ENCODE measurements at places on chromosomes 3 and 15.

DNA sequence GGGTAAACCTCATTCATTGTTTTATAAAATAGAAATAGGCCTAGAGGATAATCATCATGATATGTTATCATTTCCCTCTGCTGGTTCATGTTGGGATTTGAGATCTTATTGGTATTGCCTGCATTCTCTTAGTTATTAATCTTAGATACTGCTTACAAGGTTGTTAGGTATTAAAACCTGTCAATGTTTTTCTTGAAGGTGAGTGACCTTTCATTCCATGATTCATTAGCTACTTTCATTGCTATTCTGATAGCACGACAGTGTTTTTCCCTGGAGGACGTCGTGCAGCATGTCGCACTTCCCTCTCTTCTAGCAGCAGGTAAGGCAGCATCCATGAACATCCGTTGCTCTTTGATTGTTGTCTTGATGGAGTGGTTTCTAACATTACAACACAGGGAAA, 17.1 kb downstream of the P2RY12 start:
- DNase-seq, result no peak

- no peak for DNase-seq
These were observed 136.9 kb downstream of the SATB1 start for GRCh38 chr3:18288243-18288642.

- DNase-seq, result no peak
These were observed 30.7 kb upstream of the CHRNB4 start for GRCh38 chr15:78671626-78672211.

DNA sequence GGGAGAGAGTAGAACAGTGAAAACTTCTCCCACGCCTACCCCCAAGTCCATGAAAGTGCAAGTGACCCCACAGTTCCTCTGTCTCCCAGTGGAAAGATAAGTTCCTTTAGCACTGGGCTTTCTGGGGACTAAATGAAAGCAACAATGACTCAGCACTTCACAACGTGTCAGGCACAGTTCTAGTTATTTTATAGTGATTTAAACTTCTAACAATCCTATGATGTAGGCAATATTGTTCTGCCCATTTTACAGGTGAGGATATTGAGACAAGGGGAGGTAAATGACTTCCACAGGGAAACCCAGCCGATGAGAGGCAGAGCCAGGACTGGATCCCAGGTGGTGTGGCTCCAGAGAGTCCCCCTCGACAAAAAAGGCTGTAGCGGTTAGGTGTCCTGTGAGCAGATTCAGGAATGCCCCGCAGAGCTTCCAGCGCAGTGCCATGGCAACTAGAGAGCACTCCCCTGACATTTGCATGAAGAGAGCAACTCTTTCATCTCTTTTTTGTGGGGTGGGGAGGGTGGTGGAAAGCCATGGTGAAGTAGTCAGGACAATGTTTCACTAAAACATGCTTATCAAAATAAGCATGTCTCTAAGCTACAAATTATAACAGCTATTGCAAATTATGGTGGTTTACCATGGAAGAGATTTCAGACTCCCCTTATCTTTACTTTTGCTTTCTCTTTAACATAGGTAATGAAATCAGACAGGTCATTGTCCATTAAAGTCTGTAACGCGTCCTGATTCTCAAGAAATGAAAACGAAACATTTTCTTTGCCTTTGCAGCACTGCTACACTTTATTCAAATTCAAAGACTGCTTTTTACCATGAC, 62.1 kb downstream of the NR2F2 start:
- no peak for DNase-seq

GRCh38 chr15:73897441-73898261, 24.3 kb downstream of the TBC1D21 start:
- peak; percentile 95 for DNase-seq

- DNase-seq, result no peak
These were observed 26.5 kb downstream of the LYSMD4 start for GRCh38 chr15:99706557-99707303.

- DNase-seq, result peak; percentile 54
These were observed 50.4 kb downstream of the IL12A start for GRCh38 chr3:160038862-160039562.

GRCh38 chr3:55546866-55547669, 60.0 kb upstream of the WNT5A start:
- no peak for DNase-seq

DNA sequence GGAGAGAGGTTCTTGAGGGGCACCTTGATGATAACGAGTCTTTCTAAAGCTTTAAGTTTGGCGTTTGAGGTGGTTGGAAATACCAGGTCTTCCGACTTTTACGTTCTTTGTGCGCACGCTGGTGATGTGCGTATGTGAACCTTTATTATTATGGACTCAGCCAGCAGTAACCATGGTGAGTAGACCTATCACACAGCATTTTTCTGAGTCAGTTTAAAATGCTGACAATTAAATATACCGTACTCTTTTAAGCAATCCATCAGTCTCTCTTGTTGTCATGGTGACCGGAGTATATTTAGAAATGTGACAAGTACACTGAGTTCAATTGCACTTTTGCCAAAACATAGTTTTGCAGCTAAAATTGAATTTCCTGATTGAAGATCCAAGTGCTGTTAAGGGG, 172.2 kb downstream of the LPP start:
- no peak for DNase-seq

GRCh38 chr3:112009670-112010069, 10.9 kb downstream of the TAGLN3 start:
- no peak for DNase-seq

- DNase-seq, result no peak
These were observed 298.1 kb downstream of the NSUN3 start for GRCh38 chr3:94360987-94361386.

DNA sequence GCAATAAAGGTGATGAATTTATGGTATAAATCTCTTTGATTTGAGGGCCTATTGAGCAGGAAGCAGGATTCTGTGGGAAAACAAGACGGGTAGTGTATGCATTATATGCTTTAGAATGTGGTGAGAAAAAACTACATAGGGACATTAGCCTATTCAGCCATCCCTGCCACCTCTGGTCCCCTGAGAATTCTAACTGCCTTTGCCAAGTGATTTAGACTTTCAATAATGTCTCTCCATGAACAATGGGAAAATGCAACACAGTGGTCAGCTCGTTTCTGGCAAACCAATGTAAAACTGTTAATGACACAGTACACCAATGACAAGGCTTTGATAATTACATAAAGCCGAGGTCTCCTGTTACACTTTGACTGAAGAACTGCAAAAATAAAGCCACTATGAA, 314.7 kb upstream of the CNTN4 start:
- DNase-seq, result no peak

- peak; percentile 77 for DNase-seq
These were observed 23.2 kb upstream of the LAMP3 start for GRCh38 chr3:183185696-183186095.

DNA sequence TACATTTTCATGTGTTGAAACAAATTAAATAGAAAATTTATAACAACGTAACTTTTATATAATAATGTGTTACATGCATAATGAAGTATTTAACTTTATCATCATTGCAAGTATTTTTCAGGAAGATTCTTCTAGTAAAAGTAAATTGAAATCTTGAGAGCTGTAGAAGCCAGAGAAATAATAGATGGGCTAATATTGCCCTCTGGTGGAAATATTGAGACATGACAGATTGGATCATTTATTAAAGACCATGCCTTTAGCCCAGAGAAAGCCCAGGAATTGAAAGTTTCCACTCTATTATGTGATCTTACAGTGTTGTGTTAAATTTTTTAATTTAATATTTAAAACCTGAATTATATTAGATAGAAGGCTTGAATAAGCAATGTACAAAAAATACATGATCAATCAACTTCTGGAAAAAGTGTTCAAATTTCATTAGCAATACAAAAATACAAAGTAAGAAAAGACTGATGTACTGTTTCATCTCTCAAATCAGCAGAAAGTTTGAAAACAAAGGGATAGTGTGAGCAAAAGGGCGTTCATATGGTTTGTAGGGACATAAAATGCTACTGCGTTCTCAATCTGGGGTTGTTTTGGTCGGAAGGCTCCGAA, 52.7 kb upstream of the SPTSSB start:
- peak; percentile 57 for DNase-seq

GRCh38 chr3:31960793-31961431, 20.1 kb downstream of the OSBPL10 start:
- peak; percentile 46 for DNase-seq

- no peak for DNase-seq
These were observed 26.8 kb downstream of the MRPS25 start for GRCh38 chr3:15038306-15038705.

DNA sequence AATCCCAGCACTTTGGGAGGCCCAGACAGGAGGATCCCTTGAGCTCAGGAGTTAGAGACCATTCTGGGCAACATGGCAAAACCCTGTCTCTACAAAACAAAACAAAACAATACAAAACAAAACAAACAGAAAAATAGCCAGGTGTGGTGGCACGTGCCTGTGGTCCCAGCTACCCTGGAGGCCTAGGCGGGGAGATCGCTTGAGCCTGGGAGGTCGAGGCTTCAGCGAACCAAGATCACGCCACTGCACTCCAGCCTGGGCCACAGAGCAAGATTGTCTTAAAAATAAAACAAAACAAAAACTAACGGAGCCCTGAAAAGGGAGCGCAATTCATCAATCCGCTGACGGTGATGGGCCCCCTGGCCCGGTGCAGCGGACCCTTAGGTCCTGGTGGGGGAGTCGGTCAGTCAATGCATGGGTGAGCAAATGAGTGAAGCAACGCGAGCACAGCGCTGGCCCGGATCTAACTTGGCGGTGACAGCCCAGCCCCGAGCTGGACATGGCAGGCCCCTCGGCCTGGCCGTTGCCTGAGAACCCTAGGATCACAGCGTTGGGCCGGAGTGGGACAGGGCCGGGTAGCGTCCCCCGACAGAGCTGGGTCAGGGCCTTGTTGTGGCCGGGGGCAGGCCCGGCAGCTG, 52.4 kb upstream of the BLM start:
- DNase-seq, result peak; percentile 70

DNA sequence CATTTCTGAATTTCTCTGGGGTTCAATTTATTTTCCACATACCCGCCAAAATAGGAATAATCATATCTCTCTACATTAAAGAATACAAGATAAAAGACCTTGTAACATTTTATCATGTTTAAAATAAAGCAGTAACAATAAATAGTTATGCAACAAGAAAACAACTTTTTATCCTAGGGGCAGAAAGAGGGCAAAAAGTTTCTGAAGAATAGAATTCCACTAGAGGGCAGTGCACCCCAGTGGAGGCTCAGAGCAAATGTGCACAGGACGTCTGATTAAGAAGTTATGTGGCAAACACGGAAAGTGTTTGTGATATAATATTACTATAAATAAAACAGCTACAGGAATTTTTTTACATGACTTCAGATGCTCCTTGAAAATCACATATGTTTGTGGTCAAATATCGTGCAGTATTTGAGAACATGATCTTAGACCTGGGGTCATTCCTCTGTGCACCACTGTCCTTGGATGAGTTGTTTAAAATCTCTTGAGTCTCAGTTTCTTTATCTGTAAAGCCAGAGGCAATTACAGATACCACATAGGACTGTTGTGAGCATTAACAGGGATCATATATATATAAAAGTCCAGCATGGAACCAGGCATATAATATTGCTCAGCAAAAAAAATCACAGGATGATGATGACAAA, 13.2 kb upstream of the PIK3R4 start:
- peak; percentile 63 for DNase-seq

DNA sequence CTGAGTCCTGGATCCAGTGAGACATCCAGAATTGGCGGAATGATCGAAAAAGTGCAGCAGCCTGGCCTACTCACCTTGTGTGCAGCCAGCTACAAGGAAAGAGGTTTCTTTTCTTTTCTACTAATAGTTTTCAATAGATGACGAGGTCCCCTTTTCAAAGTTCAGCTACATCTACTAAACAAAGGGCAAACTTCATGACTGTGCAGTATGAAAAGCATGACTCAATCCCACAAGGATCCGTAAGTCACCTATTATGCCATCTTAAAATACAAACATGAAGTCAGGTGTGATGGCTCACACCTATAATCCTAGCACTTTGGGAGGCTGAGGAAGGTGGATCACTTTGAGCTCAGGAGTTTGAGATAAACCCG, 16.7 kb downstream of the MIX23 start:
- no peak for DNase-seq

DNA sequence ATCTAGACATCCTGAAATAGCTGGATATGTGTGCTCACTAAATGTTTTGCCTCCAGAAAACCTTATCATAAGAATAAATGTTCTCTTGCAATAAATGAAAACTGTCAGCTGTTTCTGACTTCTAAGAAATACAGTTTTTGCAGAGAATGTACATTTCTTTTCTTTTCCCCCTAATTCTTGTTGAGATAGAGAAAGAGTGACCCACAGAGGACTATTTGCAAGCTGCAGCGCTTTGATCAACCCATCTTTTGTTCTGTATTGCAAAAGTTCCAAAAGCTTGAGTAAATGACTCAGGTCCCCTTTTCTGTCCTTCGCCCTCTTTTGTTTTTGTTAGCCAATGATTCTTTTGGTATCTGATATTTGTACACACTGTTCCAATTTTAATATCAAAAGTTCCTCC, 141.9 kb downstream of the BBX start:
- no peak for DNase-seq

- DNase-seq, result no peak
These were observed 137.5 kb downstream of the OPA1 start for GRCh38 chr3:193730511-193730910.

GRCh38 chr15:97114900-97115760, 784.6 kb downstream of the NR2F2 start:
- DNase-seq, result no peak

DNA sequence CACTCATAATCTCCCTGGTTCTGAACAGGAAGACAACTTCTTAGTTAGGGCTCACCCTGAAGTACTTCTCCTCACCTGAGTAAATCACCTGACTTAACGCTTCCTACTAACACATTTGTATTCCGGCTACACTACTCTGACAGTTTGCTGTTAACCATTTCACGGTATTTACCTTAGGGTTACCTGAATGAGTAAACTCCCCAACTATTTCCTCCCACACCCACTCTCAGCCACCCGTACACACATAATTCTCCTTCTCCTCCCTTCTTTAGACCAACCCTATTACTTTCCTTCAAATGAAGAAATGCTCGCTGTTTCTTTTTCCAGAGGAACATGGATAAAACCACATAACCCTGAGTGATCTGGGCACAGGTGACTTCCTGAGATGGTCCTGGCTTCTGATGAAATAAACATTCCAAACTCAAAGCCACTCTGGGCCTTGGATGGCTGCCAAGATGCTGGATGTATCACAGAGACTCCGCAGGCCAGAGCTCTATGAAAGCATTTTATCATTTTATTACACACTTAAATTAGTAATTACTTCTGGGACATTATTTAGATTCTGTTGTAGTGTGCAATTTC, 183.6 kb upstream of the ATP11B start:
- DNase-seq, result no peak
